ENCODE measurements at places on chromosomes 5 and 9.

GRCh38 chr5:132962429-132963021 lies 909 bp downstream of the AFF4 start:
- peak; percentile 67 for DNase-seq

DNA sequence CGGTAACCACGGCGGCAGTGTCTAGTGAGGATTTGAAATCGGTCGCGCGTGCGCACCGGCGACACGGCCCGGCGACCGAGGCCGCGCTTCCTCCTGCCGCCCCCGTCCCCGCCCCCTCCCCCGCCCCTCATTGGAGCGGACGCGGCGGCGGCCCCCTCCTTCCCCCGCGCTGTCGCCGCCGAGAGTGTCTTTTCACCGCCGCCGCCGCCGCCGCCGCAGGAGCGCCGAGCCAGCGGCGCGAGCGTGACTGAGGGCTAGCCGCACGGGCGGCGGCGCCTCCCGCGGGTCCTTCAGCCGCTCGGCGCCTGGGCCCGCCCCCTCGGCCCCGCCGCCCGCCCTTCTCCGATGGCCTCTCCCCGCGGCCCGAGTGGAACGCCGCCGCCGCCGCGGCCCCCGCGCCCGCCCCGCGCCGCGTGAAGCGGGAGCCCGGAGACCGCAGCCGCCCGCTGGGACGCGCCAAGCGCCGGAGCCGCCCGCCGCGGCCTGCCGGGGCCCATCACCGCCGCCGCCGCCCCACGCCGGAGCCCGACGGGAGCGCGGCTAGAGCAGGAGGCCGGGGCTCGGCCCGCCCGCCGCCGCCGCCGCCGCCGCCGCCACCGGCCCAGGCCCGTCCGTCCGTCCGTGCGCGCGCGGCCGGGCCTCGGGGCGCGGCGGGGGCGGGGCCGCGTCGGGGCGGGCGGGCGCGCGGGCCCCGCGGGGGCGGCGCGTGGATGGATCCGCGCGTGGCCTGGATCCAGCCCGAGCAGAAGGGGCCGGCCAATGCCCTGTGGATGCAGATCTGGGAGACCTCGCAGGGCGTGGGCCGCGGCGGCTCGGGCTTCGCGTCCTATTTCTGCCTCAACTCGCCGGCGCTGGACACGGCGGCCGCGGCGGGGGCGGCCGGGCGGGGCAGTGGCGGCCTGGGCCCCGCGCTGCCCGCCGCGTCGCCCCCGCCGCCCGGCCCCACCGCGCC lies at the start of gene TENT4A:
TENT4A (plus strand) TSS at position 159 of the 952 bp plus-strand sequence; CDS start at position 711, 552 bp downstream.
- DNase-seq = no peak

DNA sequence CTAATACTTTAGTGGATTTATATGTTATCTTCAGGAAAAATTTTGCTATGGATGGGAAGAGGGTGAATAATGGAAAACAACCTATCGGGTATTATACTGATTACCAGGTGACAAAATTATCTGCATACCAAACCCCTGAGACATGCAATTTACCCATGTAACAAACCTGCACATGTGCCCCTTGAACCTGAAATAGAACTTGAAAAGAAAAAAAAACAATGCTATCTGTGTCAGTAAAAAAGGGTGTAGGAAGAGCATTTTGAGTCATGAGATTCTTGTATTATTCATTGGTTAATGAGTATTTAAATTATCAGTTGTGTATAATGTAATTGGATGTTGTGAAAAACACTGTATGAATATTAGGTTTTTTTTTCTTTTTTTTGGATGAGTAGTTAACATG lies 75.4 kb downstream of the PRR16 start:
- no peak for DNase-seq

DNA sequence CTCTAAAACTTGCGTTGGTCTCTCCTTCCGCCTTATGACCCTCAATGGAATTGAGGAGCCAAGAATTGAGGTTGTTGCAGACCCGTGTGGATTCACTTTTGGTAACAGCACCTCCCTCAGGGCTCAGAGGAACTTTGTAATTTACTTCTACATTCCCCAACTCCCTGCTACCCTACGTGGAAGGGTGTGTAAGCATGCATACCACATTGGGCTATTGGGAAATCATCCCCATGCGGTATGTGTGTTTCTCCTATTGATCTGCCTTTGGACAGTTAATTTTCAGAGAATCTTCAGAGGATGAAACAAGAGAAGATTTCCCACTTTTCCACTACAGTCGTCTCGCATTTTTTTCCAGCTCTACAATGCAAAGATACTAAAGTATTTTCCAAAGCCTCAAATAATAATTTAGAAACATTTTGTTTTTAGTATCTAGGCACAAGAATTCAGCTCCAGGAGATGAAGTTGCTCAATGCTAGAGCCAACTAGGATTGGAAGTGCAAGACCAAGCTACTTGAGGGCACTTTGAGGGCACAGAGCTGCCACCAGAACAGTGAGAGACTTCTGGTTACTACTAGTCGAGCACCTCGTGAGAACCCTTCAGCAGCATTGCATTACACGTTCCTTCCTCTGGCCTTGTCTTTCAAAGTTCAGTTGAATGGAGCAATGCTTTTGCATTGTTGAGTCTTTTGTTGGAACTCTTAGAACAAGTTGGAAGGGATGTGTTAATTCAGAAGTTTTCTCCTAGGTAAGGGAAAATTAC lies 3.4 kb downstream of the C1QTNF3 start:
- DNase-seq = no peak

DNA sequence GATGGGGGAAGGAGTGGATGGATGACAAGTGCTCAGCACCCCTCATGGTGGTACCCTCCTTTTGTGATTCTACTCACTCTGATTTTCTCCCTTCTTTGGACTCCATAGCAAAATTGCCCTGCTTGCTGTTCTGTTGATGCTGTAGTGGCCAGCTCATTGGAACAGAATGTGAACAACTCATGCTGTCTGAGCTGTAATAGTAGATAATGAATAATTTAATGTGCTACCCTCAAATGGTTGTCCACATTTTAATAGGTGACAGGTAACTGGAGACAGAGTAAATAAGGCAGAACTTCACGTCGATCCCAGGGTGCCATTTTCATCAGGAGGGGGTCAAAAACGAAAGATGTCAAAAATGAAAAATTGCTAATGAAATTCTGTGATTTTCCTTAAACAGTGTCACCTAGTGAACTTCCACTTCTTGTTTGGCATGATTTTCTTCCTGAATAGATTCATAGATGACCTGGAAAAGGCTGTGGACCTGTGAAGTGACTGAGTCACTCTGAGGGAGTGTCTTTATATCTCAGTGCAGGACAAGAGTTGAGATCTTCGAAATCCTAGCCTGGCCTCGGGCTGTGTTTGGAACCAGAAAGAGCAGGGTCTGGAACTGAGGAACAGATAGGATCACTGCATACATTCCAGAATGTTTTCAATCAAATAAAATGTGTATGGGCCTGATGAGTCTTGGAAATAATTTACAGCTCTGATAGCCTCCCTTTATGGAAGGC lies 270.2 kb downstream of the PSAT1 start:
- DNase-seq = peak; percentile 69

DNA sequence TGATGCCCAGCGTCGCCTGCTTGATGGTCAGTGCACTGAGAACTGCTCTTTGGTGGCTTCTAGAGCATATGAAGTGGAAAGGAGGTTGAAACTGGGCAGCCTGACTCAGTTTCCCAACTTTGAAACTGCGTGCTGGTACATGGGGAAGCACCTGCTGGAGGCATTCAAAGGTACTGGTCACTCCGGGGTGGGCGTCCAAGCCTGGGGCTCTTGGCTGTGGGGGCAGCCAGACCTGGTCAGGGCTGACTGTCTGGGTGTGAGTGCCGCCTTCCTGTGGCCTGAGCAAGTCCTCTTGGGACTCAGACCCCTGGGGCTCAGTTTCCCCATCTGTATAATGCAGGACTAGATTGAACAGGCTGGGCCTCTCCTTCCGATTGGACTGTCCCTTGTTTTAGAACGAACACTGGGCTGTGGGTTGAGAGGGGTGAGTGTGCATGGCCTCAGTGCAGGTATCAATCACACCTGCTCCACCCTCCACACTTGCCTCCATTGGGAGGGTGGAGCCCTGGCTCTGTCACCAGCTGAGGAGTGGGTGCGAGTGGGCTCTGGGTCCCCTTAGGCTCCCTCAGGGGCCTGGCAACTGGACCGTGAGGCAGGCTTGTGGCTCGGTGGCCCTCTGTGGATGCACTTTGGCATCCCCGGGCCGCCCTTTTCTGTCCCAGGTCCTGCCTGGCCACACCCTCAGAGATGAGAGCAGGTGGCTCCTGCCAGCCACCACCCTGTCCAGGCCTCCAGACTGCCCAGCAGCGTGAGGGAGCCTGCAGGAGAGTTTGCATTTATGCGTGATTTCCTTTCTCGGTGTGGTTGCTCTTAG lies 80.2 kb downstream of the PHF2 start:
- DNase-seq = no peak

- peak; percentile 37 for DNase-seq
Observed at GRCh38 chr5:176596689-176597416, 13.1 kb downstream of the GPRIN1 start.

DNA sequence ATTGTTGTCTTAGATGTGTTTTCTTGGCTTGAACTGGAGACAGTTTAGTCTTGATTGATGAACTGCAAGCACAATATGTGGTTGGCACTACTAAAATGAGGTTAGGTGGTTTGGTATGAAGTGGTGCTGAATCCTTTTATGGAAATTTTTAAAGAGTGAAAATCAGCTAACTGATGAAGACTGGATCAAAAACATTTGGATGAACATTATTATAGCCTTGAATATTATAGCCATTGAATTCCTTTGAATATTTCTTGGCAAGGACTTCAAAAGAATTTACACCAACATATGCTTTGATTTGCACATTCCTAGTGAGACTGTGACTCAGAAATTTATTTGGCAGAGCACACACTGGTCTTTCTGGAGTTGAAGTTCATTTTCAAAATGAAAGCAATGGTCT lies 318.3 kb downstream of the CHSY3 start:
- peak; percentile 70 for DNase-seq
